ENCODE measurements at places on chromosomes 7 and 10.

- DNase-seq = no peak
Measured at GRCh38 chr10:24707445-24707844, 16.2 kb downstream of the ARHGAP21 start.

DNA sequence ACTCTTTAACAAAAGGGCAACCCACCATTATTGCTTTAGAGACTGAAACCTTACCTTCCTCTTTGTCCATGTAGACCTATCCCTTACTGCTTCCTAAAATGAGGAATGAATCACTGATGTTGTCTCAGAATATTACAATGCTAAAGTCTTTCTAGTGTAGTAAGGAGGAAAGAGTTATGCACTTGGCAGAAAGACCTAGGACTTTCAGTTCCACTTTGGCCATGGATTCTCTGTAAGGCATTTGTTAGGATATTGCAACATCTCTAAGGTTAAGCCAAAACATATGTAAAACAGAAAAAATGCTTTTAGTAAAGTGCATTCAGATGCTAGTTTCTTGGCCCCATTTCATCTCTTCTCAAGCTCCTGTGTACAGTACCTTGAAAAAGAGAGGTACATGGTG, 230.9 kb downstream of the PARD3 start:
- DNase-seq = no peak

DNA sequence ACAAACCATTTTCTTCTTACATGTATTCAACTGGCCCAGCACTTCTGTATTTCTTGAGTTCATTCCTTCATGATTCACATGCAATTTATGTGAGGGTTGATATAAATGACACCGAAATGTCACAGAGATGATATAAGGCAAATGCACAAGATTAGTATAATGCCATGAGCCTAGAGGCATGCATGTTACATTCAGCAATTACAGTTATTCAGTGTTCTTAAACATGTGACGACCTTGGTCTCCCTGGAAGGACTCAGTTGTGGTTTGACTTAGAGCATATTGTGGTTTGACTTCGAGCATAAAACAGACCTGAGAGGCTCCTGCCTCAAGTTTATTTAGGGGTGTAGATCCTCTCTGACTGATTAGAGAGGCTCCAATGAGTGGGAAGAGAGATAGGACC, 752.1 kb upstream of the POM121L12 start:
- no peak for DNase-seq

DNA sequence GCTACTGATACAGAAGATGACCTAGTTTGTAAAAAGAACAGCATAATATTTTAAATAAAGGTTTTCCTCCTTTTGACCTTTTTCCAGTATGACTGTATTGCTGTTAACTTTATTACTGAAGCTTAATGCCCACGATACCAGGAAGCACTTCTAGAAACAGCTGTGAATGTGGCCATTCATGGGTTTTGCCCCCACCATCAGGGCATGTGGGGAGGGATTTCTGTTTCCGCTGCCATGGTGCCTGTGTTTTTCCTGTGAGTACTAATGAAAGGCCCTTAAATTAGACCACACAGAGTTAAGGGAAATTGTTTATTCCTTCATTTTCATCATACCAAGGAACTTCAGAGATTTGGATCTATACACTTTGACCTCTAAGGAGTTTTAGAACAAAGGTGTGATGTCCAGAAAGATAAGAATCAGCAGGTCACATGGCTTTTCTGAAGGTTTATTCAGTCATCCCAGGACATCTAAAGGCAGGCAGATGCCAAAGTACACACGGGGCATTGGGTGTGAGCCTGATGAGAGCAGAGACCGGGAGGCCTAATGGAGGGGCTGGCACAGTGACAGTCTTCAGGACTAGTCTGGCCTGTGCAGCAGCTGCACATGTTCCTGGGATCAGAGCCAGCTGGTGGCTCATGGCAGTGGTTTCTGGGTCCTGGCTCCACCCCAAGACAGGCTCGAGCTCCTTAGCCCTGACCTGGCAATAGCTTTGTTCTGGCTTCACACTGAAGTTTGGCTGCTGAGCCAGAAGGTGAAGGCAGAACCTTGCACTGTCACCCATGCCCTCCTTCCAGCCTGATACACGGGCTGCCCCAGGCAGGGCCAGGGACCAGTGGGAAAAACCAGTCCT, 190.9 kb downstream of the REEP3 start:
- DNase-seq = no peak

DNA sequence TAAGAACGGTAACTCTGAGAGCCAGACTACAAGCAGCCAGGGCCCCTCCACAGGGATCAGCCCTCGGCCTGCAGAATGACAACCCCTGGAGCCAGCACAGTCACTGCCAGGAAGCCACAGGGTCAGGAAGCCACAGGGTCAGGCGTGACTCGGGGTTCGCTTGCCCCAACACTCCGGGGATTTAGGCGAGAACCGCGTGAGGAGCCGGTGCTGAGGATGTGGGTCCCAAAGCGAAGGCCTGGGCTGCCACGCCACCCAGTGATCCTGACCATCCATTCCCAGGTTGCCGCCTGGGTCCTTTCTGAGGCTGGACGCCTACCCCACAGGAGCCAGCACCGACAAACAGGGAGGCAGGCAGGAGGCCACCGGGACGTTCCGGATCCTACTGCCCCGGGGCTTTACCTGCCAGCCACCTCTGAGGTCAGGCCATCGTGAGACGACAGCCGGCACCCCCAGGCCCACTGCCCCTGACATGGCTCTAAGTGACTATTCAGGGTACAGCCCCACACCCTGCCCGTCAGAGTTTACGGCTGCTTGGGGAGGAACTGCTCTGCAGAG, 228.6 kb downstream of the ELFN1 start:
- no peak for DNase-seq

GRCh38 chr7:2416063-2416462, 12.7 kb downstream of the CHST12 start:
- no peak for DNase-seq

Data from stimulated activated CD4-positive, alpha-beta T cell treated with anti-CD3 and anti-CD28 coated beads, Interleukin-1b, Interleukin-23, amount 100 ng/mL, for 1 hour (primary cell).